ENCODE measurements at places on chromosomes 4 and X.

DNA sequence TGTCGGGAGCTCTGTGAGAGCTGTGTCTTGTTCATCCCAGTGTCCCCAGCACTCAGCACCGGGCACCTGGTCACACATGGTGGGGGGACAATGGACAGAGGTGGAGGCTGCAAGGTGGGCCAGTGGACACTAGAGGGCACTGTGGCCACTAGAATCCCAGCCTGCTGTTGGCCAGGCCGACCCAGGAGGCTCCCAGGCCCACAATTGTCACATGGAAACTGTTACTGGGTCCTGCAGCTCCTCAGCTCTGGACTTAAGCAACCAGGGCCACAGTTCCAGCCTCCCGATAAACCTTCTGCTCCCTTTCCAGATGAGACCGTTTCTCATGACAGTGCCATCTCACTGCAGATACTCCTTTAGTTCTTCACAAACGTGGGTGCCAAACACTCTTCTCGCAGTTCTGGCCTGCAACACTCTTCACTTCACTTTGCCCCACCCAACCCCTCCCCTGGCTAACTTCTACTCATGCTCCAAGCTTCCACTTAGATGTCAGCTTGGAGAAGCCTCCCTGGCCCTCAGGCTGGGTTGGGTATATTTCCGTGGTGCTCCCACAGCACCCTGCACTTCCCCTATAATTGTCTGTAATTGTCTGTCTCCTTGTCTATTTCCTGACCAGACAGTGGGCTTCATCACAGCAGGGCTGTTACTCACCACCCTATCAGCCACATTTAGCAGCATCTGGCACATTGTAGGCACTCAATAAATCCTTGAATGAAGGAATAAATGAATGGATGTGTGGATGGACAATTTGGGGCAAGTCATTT is 3.5 kb upstream of the IQSEC2 start:
- DNase-seq = peak; percentile 16

GRCh38 chr4:76732246-76732645 is 165.7 kb downstream of the SOWAHB start:
- DNase-seq = no peak

DNA sequence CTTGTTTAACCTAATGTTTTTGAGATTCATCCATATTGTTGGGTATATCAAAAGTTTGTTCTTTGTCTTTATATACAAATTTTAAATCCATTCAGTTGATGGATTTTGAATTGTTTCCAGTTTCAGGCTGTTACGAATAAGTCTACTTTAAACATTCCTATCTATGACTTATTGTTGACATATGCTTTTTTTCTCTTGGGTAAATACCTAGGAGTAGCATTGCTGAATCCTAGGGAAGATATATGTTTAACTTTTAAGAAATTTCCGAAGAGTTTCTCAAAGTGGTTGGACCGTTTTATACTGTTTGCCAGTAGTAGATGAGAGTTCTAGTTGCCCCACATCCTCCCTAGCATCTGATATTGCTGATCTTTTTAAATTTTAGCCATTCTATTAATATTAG is 60.9 kb upstream of the IL13RA1 start:
- DNase-seq = no peak

- DNase-seq = no peak
These were observed 161.8 kb downstream of the DCLK2 start for GRCh38 chr4:150240011-150240410.
